ENCODE measurements at places on chromosomes 7 and 10. TPM values are rescaled to one million over a fixed set of nuclear protein-coding genes. Genes with fewer than 3 reads are reported as not detected.
A peak's percentile ranks its signal among the peaks of the same experiment; 100 is the strongest.

GRCh38 chr7:43570688-43571365 is 12.1 kb upstream of the STK17A start:
- no peak for DNase-seq

- peak; percentile 25 for DNase-seq
Measured at GRCh38 chr10:103837370-103838069, 17.9 kb downstream of the SH3PXD2A start.

GRCh38 chr7:17709127-17709526 is 231.2 kb downstream of the SNX13 start:
- no peak for DNase-seq

GRCh38 chr7:105810556-105810955 is 65.8 kb downstream of the ATXN7L1 start:
- DNase-seq: no peak

DNA sequence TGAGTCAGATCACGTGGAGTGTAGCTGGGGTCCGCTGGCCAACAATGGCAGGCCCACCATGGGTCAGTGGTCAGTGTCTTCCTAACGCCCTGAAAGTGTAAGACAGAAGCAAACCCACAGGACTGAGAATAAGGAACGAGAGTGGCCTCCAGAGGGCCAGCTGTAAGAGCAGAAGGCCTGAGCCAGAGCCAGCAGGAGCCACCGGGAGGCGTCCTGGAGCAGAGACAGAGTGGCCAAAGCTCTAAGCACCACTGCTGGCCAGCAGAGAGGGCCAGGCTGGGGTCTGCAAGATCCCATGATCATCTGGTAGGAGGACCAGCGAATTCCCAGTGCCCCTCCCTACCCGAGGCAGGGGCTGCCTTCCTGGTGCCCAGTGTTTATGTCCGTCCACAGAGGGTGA is 9.2 kb downstream of the CCDC201 start:
- DNase-seq: no peak

DNA sequence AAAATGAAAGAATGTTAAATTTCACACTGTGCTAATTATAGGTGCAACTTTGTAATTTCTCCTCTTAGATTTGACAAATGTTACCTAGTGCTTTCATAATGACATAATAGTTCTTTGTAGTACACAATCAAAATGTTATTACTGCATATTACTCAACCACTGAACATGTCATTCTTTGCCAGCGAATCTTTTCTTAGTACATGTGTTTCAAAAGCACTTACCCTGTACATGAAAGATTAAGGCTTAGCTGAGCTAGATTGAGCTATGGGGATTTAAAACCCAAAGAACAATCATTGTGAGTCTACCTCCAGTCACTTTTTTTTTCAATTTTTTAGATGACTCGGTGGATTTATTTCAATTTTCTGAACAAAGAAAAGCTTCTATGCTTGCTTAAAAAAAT is 123.5 kb upstream of the FERD3L start:
- DNase-seq: no peak

DNA sequence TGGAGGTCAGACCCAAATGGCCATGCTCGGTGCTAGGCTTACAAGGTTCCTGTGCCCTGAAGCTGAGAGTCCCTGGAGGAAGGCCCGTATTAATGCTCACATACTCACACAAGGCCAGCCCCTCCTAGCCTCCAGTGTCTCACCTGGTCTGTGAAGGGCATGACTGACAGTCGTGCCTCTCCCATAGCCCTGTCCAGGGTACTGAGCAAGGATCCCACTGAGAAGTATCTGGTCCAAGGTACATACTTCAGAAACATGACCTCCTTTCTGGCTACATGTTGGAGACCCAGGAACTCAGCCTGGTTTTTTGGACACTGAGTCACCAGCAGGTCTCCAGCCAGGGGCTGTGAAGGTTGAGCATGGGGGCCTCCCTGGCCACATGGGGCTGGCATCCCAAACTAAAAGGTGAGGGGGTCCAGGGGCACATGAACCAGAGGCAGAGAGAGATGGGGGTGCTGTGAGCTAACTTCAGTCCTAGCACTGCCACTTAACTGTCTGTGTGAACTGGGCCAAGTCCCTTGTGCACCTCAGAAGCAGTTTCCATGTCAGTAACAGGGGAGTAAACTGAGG is 17.6 kb upstream of the RASGEF1A start:
- no peak for DNase-seq

DNA sequence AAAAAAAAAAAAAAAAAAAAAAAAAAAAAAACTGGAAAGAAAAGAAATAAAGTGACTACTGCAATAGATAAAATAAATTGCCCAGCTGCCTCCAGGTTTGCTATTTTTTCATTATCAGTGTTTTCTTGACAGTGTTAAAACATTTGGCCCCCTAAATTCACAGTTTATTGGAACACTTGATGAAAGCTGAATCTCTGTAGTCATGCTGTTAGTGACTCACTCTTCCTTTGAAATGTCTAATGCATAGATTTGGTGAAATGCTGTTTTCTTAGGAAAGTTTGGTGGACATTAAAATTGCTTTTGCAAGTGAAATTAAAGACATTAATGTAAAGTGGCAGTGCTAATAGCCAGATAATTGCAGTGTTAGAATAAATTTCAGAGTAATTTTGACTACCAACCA is 785.2 kb downstream of the NRG3 start:
- no peak for DNase-seq

GRCh38 chr7:140501966-140502365 is 22.7 kb upstream of the MKRN1 start:
- peak; percentile 64 for DNase-seq

DNA sequence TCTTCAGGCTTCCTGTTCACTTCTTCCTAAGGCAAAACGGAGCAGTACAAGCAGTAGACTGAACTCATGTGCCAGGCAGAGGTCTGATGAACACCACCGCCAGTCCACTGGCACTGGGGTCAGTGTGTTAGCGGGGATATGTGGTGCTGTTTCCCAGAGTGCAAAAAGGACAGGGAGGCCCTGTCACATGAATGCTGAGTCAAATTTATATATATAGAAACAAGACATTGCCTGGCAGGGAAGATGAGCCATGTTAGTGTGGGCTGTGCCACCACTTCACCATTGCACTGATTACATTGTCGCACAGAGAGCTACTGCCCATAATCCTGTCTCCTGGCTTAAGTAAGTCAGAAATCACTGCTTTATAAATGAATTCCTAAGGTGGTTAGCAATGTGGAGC is 122.2 kb upstream of the AMPH start:
- DNase-seq: no peak

DNA sequence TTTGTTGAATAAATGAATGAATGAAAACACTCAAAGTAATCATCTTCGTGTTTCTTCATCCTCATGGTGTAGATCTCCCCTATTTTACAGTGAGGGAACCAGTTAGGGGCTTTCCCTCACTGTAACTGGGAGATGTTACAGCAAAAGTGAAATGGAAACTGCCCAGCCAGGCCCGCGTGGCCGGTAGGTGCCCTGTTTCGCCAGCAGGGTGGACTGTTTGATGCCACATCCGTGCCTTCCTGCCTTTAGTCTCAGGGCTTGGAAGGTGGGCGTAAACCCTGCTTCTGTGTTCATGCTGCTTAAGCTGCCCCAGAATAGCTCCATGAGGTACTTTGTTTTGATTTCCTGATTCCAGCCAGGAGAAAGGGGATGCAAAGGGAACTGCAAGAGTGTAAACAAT is 268.8 kb downstream of the PLXNA4 start:
- no peak for DNase-seq

DNA sequence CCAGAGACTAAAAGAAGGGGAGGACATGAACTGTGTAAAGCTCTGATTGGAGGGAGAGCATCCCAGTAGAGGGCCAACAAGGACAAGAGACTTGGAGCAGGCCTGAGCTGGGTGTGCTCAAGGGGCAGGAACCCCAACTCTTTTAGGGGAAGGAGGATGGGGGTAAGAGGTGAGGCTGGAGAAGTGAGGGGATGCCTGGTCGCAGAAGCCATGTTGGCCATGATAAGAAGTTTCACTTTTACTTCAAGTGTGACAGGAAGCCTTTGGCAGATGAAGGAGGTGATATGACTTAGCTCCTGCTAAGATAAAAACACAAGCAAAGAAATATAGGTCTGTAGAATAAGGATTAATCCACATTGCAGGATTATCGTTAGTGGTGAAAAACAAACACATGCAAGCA is 208.3 kb downstream of the JAZF1 start:
- no peak for DNase-seq

DNA sequence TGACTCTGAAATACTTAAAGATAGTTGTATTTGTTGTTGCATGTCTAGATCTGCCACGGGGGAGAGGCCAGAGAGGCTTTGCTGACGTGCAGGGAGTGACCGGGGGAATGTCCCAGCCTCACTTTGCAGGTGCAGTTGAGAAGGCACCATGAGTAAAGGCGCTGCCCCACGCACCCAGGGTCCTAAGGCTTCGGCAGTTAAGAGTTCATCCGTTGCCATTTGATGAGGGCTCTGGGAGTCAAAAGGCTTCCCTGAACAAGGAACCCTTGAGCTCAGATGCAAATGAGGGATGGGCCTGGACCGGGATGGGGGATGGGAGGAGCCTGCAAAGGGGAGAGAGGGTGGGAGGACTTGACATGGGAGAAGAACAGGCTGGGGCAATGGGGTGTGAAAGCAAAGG is 20.4 kb downstream of the PPP2R2D start:
- DNase-seq: no peak

- no peak for DNase-seq
Measured at GRCh38 chr10:29403208-29403607, 114.3 kb downstream of the LYZL1 start.

DNA sequence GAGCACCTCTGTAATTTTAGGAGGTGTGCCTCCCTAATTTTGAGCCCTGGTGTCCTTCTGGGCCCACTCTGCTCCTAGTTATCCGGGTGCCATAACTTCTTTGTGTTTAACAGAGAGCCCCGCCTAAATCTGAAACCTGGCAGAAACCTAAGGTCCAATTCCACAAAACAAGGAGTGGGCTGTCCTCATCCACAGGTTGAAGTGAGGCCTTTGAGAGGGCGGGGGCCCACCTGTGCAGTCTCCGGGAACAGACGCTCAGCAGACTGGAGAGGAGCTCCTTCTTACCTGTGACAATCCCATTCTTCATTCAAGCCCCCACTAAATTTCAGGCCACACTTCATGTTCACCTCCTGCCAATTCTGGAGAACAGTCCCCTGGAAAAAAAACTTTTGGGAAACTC is 10.9 kb downstream of the TMEM72 start:
- no peak for DNase-seq

GRCh38 chr7:117896339-117896738 is 23.1 kb upstream of the CTTNBP2 start:
- no peak for DNase-seq

CFAP69 gene
- total RNA-seq: 5.9 TPM

ASB10 gene
- not detected for total RNA-seq

STN1 gene
- total RNA-seq: 25.7 TPM

MYPN gene
- total RNA-seq: 0.12 TPM

GRM8 gene
- 5.1 TPM for total RNA-seq

WNT2 gene
- total RNA-seq: not detected

NAT16 gene
- total RNA-seq: not detected

AMPH gene
- 0.58 TPM for total RNA-seq

RSBN1L gene
- total RNA-seq: 20.8 TPM

EPHA1 gene
- 18.2 TPM for total RNA-seq

GSAP gene
- 7.9 TPM for total RNA-seq

FGL2 gene
- total RNA-seq: 18.8 TPM

EMX2 gene
- not detected for total RNA-seq

CCDC146 gene
- total RNA-seq: 15.7 TPM

PNLIPRP3 gene
- 0.14 TPM for total RNA-seq

STMP1 gene
- total RNA-seq: 22.6 TPM

All from left colon (tissue), 2 donors.